ENCODE measurements at places on chromosomes 6 and 20.

GRCh38 chr6:73121421-73121993 is 103.8 kb downstream of the KHDC1L start:
- no peak for DNase-seq

GRCh38 chr6:153790048-153790447 is 249.0 kb upstream of the OPRM1 start:
- DNase-seq: no peak

DNA sequence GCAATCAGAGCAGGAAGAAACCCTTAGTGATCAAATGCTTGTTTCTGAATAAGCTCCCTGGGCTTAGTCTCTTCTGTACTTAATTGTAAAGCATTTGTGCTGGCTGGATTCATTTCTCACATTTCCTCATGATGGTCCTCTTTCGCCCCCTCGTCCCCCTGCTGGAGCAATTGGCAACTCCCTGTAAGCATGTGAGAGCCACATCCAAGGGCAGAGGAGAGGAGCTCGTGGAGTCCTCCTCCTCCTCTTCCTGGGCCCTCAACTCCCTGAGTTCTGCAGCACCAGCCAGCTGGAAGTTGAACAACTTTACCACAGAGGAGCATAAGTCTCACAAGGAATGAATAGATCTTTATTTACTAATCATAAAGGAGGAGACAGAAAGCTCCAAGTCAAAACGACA is 12.6 kb downstream of the ANKEF1 start:
- peak; percentile 67 for DNase-seq

- no peak for DNase-seq
These were observed 41.2 kb downstream of the BTBD3 start for GRCh38 chr20:11958855-11959254.

GRCh38 chr6:137637121-137637520 is 142.9 kb upstream of the OLIG3 start:
- no peak for DNase-seq

Data from NCI-H1436 (cell line).